GM19239 (cell line): ENCODE measurements at places on chromosomes 7 and 10.

DNA sequence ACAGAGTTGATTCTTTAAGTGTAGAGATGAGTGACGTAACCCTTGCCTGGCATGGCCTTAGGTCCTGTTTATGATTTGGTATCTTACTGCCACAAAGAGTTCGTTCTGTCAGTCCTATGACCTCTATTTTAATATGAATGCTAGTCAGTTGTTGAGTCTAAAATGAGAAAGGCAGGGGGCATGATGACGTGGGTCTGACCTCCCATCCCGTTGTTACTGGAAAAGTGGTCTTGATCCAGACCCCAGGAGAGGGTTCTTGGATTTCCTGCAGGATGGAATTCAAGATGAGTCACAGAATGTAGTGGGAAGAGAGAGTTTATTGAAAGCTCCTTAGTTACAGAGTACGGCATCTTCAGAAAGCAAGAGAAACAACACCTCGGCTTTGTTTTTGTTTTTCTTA is 317.0 kb upstream of the COBL start:
- no peak for DNase-seq

- no peak for DNase-seq
Measured at GRCh38 chr10:67539312-67539711, 156.7 kb downstream of the CTNNA3 start.

DNA sequence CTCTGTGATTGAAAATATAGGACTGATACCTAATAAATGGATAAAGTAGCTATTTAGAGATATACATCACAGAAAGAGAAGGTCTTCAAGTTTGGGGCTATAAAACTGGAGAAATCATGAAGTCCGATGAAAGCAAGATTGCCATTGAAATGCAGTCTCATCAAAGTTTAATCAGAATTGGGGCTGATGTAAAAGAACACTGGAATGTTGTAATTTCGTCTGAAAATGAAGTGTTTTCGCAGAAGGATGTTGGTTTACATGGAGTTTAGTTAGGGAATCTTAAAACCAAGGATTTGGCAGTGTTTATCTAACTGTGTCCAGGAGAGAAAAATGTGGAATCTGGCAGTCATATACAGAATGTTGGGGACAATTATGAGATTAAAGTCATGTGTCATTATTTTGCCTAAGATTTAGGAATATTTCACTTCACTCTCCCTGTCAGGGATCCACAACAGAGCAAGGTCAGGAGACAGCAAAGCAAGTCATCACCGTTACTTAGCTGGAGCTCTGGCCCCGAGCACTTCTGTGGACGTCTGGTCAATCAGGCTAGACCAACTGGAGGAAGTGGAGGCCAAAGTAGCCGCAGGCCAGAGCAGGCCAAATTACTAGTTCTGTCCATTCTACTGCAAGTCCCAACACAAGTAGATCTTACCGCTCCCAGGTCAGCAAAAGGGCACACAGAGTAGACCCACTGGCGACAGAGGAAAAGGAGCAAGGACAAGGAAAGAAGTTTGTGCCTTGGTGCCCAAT is 37.0 kb downstream of the EPDR1 start:
- DNase-seq: no peak

DNA sequence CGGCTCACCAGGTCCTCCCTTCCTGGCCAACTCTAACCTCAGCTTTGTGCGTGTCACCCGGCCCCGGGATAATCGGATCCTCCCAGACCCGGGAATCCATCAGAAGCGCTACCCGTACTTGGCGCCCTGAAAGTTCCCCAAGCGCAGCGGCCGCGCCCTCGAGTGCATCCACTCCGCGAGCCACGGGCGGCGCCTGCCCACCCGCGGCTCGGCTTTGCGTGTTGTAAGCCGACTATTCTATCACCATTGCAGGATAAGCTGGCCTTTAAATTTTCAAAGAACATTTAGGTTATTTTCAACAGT is 35.7 kb upstream of the EBLN1 start:
- no peak for DNase-seq

DNA sequence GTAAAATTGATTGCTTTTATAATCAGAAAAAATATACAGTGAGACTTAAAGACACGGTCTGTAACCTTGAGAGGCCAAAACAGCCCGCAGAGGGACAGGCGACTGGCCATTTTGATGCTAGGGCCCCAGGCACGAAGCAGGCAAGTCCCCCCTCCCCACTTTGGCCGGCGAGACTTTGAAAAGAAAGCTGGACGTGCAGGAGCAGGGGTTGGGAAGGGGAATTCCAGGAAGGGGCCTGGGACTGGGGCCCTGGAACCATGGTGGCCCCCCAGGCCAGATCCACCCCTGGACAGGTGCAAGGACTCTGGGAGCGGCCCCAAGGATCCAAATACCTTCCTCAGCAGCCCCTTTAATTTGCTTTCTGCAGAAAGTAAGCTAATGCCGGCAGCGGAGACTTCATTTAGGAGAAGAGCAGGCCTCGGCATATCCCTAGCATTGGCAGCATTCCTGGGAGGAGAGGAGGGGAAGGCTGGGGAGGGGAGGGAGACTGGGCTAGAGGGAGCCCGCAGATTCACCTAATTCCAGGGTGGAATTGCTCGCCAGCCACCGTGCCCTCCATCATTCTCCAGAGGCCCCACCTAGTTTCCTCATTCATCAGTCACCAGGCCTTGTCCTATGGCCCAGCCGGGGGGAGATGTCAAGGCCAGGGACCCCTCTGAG is 24.9 kb upstream of the TNRC18 start:
- DNase-seq: no peak

- no peak for DNase-seq
Measured at GRCh38 chr10:13158401-13158800, 3.0 kb upstream of the MCM10 start.

DNA sequence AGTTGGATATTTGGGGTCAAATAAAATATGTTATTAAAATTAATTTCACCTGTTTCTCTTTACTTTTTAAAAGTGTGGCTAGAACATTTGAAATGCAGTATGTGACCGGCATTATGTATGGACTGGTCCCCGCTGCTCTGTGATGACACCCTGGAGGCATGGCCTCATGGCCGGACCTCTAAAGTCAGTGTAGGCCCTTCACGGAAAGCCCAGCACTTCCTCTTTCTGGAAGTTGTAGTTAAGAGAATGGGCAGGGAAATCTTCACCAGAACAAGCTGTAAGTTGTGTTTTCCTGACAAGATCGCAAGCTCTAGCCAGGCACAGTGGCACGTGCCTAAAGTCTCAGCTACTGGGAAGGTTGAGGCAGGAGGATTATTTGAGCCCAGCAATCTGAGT is 38.3 kb upstream of the SRGN start:
- no peak for DNase-seq

- no peak for DNase-seq
Measured at GRCh38 chr10:103635580-103635979, 142.1 kb downstream of the NEURL1 start.
